ENCODE measurements at places on chromosomes 7 and 10.

- DNase-seq = no peak
These were observed 18.9 kb upstream of the DNAJC1 start for GRCh38 chr10:22022257-22023032.

DNA sequence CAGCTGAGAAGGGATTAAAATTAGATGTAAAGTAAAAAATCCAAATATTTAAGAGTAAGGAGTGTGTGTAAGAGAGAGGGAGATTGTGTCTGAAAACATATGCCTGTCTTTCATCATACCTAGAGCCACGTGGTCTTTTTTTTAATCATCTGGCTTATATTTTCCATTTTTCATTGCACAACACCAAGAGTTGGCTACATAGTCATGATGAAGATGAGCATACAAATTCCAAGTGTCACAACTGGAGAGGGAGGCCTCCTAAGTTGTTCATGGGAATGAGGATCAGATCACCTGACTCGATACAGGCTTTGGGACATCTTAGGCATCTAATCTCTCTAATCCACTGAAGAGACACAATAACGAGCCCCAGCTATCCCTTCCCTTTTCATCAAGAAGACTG, 47.2 kb upstream of the CCDC3 start:
- no peak for DNase-seq

GRCh38 chr7:155324012-155324917, 26.6 kb downstream of the INSIG1 start:
- DNase-seq = no peak

DNA sequence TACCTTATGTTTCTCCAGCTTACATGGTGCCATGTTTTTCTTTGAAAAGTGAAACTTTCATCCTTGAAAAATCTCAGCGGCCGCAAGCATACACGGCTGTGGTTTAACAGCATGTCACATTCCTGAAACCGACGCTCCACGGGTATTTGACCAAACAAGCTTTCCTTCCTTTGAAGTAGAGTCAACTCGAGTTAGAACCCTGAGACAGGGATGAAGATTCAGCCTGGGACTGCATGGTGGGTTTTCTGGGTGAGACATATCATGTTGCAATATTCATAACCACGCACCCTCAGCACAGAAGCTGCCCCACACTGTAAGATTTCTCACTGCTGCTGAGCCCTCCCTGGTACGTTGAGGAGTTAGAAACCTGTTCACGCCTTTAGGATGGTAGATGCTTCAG, 8.1 kb downstream of the CYP26A1 start:
- no peak for DNase-seq

GRCh38 chr7:140674899-140675701, 2.4 kb downstream of the ADCK2 start:
- no peak for DNase-seq

GRCh38 chr10:84423719-84424118, 95.3 kb downstream of the CCSER2 start:
- DNase-seq = no peak

DNA sequence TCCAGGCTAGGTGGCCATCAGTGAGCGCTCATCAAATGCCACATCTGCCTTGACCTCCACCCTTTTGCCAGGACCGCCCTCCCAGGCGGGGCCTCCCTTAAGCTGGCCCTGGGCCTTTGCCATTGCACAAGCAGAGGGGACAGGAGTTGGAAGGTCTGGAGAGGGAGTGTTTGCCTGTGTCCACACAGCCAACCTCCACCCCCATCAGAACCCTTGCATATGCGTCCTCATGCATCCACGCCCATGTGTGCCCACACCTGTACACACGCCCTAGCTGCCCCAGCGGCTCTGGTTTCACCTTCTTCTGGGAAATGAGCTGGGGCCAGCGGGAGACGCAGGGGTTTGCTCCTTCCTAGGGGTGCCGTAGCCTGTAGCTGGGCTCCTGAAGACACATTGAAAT, 64.0 kb downstream of the NEURL1 start:
- no peak for DNase-seq

GRCh38 chr10:89279421-89279869, 22.4 kb upstream of the IFIT2 start:
- DNase-seq = no peak

DNA sequence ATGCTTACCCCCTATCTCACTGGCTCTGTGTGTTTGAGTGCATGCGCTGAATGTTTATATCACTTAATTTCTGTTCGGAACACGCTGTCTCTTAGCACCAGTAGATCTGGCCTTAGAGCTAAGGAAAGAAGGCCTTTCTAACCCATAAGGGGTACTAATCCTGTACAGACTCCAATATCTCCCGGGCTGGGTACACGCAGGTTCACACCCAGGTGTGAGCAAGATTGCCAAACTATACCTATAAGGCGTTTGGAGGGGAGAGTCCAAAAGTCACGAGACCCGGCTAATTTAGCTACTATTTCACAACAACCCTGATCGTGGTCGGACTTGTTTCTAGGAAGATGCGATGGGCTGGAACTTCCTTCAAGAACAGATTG, 727 bp upstream of the PDSS1 start:
- no peak for DNase-seq

GRCh38 chr10:104750291-104750690, 109.2 kb downstream of the SORCS3 start:
- DNase-seq = no peak

- DNase-seq = peak; percentile 66
These were observed 190.2 kb downstream of the REEP3 start for GRCh38 chr10:63711361-63711760.

DNA sequence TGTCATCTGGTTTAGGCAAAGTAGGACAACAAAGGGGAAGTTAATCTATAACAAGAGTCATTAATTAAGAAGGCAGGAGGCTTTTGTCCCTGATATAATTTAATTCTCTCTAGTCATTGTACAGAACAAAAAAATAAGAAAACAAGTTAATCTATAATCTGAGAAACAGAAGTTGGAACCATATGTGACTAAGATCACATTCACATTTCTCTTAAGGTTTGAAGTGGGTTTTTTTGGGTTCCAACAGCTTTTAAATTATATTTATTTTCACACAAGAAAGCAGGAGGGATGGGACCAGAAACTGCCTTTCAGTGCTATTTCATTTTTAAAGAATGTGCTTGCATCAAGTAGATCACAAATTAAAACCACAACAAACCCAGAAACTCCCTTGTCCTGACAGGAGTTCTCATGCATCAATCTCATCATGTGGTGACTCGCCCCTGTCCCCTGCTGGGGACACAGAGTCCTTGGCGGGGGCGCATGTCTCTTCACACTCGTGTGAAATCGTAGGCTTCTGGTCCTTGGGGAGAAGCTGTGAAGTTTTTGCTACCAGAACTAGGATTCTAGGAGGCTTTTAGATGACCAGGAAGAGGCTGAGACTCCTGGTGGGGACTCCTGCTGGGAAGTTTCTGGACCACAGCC, 10.1 kb upstream of the OPN4 start:
- DNase-seq = no peak

DNA sequence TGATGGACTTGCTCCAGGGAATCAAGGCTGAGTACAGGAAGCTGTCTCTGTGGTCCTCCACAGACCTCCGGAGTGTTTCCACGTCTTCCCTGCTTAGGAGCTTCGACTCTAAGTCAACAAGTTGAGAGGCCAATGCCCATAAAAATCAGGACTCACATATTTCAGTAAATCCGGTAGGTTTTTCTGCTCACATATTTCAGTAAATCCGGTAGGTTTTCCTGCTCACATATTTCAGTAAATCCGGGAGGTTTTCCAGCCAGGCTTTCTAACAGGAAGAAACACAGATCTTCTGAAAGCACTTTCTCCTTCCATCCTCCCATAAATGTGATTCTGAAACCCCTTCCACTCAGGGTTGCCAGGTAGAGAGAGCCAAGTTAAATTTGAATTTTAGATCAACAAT, 340.1 kb upstream of the SHH start:
- no peak for DNase-seq

GRCh38 chr10:96279191-96279641, 7.8 kb upstream of the BLNK start:
- DNase-seq = no peak

DNA sequence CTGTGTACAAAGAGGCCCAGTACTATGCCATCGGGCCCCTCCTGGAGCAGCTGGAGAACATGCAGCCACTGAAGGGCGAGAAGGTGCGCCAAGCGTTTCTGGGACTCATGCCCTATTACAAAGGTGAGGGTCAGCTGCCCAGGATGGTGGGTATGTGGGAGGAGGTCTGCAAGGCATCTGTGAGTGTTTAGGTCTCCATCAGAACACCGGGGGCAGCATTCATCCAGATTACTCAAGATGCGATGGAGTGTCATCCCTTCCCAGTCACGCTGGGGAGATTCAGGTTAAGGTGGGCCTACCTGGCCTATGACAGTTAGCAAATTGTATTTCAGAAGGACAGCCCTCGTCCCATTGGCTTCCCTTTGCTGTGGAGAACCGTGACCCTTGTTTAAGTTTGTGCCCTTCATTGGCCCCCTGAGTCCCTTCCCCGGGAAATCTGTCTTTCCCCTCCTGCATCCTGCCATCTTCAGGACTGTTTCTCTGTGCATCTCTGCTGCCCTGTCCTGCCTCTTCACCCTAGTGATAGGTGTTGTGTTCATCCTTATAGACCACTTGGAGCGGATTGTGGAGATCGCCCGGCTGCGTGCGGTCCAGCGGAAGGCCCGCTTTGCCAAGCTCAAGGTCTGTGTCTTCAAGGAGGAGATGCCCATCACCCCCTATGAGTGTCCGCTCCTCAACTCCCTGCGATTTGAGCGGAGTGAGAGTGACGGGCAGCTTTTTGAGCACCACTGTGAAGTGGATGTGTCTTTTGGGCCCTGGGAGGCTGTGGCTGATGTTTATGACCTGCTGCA, 9.8 kb downstream of the KCTD7 start:
- no peak for DNase-seq

Data from left hindlimb (tissue), 1 donor.